Activated naive CD4-positive, alpha-beta T cell treated with anti-CD3 and anti-CD28 coated beads, Interleukin-2, amount 10 ng/mL, durations not matched to agents 7 days and 5 days (primary cell): ENCODE measurements at places on chromosomes 12 and 14.

GRCh38 chr12:105020241-105020962 lies 34.3 kb downstream of the NOPCHAP1 start:
- DNase-seq, result no peak

GRCh38 chr14:71237556-71237955 lies 330.3 kb downstream of the PCNX1 start:
- DNase-seq, result no peak

DNA sequence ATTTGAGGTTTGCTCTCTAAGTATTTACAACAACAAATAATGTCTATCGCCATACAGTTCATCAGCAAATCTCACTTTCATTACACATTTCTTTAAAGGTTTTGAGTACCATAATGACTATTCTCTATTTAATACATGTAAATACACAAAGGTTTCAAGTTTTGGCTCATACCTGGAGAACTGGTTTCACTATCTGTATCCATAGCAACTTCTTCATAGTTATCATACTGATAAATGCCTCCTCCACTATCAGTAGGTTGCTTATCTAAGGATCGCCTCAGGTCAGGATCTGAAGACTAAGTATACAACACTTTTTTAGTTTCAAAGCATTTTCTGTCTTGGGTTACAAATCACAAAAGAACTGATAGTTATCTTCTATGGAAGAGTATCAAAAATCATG lies 21.4 kb downstream of the ZFC3H1 start:
- DNase-seq, result no peak

DNA sequence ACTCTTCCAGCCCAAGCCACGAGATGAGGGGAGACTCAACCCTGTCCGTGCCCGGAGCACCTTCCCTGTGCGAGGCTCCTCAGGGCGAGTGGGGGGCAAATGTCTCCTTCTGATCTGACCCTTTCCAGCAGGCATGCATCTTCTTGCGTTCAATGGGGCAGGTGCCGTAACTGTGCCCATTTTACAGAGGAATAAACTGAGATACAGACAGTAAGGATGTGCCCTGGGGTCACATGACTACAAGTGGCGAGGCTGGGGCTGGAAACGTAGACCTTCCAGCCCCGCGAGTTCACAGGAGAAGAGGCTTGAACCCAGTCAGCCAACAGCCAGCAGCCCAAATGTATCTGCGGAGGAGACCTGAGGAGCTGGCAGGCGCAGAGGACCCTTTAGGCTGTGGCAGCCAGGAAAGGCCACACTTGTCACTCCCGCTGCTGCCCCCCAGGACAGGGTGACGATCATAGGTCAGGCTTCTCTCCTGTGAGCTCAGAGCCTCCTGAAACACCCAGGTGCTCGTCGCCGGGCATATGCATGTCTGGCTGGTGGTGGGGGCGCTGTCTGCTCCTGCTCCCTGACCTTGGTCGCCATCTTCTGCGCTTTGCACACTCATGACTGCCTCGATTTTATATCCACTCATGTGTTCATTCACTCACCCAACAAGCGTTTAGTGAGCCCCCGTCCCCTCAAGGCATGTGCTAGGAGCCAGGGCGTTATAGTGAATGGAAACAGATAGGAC lies 41.7 kb downstream of the CCDC88C start:
- no peak for DNase-seq

DNA sequence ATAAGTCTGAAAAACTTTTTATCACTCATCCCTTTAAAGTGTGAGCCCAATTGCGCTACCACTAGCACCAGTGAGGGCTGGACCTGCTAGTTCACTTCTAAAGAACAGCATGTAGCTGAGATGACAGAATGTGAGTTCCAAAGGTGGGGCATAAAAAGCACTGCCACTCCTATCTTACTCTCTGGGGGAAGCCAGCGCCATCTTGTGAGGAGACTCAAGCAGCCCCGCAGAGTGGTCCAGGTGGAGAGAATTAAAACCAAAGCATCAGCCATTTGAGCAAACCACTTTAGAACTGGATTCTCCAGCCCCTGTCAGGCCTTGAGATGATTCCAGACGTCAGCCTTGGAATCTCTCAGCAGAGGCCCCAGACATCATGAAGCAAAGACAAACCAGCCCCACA lies 39.9 kb downstream of the TMEM132D start:
- no peak for DNase-seq

- no peak for DNase-seq
These were observed 6.2 kb upstream of the SLC7A7 start for GRCh38 chr14:22821193-22822015.

DNA sequence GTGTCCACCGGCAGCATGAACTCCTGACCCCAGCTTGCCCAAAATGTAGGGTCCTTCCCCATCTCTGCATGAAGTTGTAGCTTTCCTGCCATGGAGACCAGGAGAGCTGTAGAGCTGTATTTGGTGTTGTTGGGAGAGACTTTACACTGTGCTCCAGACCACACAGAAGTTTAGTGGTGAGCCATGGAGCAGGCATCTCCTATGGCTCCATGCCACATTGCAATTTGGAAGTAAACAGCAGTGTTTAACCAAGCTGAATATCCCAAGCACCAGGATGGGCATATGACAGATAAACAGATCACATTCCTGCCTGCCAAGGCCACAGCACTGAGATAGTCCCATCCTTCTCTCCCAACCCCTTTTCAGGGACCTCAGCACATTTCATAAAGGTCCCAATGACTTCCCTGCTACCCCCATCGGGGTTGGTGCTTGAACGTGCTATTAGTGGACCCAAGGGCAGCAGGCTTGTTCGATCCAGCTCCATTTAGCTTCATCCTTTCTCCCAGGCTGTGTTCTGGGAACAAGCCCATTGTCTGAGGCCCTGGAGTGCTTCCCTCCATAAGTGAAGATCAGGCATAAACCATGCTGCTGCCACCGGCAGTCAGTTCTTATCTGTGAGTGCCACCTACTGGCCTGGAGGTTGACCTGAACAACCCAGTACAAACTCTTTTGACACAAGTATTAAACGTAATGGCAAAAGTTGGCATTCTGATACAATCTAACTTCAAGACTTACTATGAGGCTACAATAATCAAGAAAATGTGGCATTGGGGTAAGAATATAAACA lies 172.3 kb upstream of the ATXN7L3B start:
- peak; percentile 22 for DNase-seq

- DNase-seq, result peak; percentile 78
These were observed 31.2 kb upstream of the FOS start for GRCh38 chr14:75247286-75247922.

DNA sequence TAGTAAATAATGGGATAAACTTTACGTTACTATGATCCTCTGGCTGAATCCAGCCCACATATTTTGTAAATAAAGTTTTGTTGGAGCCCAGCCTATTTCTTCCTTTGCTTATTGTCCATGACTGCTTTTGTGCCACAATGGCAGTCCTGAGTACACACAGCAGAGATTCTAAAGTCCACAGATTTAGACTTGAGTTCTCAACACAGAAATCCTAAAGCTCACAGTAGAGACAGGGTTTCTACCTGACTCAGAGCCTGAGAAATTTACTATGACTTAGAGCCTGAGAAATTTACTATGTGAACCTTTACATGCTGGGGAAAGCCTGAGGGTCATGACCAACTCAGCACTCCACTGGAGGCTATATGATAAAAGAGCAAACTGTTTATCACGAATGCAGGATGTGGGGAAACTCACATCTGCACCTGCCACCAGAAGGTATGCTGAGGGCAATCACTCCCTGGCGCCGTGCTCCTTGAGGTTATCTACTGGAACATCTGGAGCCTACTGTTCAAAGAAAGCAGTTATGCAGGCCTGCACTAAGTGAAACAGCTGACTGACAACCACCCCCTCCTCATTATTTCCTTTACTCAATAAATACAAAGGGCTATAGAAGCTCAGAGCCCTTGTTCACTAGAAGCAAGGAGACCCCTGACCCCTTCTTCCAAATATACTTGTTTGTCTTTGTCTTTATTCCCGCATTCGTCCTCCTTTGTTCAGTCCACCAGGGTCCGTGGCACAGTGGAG lies 52.6 kb upstream of the BICD1 start:
- DNase-seq, result peak; percentile 22

- no peak for DNase-seq
These were observed 65.0 kb upstream of the AMN start for GRCh38 chr14:102857444-102857843.

DNA sequence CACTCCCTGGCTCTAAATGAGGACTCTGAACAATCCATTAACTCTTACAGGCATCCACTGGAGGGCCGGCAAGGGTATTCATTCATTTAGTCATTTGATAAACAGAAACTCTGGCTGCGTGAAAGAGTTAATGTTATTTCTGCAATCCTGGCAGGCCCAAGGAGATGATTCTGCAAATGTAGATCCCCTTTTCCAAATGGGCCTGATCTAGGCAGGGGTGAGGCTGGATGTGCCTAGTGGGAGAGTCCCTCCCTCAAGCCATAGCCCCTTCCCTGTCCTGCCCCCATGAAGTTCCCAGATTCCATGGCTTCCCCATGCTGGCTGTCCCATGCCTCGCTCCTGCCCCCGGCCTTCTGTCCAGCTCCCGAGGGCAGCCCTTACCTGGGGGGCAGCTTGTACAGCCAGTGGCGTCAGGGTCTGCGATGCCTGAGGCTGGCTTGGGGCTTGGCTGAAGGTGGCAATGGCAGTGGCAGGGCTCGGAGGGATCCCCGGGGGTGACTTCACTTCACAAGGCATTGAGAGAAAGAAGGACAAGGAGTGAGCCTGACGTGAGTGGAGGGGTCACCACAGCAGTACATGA lies 18.4 kb downstream of the POU6F1 start:
- DNase-seq, result no peak

DNA sequence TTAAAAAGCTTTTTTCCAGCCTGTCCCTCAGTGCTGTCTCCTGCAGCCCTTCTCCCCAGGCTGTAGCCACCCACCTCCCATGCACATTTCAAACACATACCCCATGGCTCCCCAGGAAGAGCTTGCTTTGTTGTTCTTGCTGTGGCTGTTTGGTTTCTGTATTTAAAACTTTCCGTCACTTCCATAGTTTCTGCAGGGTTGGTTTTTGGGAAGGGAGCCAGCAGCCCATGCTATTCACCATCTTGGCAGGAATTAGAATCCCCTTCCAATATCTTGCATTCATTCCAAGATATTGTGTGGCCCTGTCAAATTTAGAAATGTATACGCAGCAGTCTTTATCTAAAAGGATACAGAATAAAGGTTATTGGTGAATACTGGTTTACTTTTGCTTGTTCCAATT lies 29.6 kb downstream of the CFAP251 start:
- no peak for DNase-seq

DNA sequence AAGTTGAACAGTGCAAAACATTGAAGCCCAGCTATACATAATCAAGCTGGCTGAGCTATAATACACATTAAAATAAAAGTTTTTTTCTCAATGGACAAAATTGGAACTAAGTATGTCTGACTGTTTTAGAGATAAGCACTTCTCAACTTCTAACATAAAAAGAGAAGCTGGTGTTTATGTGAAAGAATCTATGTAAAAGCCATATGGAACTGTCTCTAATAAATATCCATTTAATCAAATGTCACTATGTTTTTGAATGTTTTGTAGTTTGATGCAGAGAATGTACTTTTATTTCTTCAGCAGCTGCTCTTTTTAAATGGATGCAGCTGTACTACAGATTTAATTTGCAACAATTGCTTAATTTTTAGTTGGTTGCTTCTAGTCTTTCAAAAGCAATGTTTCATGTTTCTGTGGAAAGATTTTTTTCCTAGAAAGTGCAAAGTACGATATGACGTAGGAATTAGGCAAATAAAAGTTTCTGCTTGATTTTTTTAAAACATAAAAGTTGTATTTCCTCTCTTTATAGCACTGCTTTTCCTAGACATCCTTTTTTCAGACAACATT lies 114.2 kb downstream of the PDE3A start:
- no peak for DNase-seq

DNA sequence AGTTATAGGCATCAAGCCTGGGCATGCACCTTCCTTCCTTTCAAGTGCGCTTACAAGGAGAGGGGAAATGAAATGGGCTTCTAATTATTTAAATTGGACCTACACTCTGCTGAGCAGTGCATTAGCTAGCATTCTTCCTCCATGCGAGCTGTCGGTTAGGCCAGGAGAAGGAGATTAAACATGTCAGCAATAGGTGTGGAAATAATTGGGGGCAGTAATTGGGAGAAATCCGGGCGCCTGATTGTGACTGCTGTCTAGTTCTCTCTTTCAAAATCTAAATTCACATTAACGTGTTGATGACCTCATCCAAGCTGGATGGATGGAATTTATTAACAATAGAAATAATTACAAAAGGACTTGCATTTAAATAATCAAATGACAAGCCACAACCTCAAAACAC lies 86.2 kb upstream of the SEL1L start:
- no peak for DNase-seq

DNA sequence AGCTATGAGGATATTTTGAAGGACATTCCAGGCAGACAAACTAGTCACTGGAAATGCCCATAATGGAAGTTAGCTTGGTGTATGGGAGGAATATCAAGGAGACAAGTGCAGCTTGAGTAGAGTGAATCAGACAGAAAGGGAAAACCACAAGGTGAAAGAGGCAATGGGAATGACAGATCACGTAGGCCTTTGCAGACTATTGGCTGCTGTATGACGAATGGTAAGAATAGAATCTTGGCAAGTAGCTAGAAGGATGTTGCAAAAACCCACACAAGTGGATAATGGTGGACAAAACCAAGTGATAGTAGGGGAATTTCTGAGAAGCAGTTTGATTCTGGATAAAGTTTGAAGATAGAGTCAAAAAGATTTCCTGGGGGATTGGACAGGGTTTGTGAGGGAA lies 196.9 kb upstream of the NOVA1 start:
- no peak for DNase-seq

GRCh38 chr12:108583991-108584390 lies 13.9 kb downstream of the TMEM119 start:
- DNase-seq, result no peak

DNA sequence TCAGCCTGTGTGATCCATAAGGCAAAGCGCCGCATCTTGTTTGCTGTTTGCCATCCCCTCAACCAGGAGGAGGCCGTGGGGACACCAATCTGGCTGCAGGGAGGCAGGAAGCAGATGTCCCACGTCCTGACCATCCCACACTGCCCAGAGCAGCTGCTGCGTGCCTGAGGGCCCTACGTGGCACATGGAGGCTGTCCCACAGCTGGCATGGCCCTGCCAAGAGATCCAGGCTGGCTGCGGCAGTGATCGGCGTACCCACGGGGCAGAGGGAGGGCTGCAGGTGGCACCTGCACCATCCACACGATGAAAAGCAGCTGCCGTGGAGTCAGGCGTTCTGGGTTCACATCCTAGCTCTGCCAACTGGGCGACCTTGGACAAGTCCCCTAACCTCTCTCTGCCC lies 42.0 kb downstream of the NCOR2 start:
- DNase-seq, result no peak

- DNase-seq, result no peak
These were observed 434.1 kb upstream of the RPL10L start for GRCh38 chr14:47085678-47086077.

GRCh38 chr12:80485222-80485987 lies 41.4 kb downstream of the PTPRQ start:
- DNase-seq, result no peak

GRCh38 chr14:101500681-101501080 lies 60.6 kb upstream of the DIO3 start:
- peak; percentile 8 for DNase-seq

GRCh38 chr12:113591480-113591974 lies 119.9 kb upstream of the LHX5 start:
- DNase-seq, result peak; percentile 36

- DNase-seq, result no peak
These were observed 58.6 kb upstream of the ARHGAP5 start for GRCh38 chr14:32018391-32019092.

GRCh38 chr12:5643266-5643665 lies 211.4 kb downstream of the NTF3 start:
- no peak for DNase-seq
